IMR-90 (cell line): ENCODE measurements at places on chromosomes 5 and 9. TPM values are rescaled to one million over a fixed set of nuclear protein-coding genes. Genes with fewer than 3 reads are reported as not detected.

IL17B gene
- 0.28 TPM in 1 of 2 replicates, not detected in the other for total RNA-seq

MYMK gene
- not detected in 2 replicates for total RNA-seq

SLC34A3 gene
- not detected in 2 replicates for total RNA-seq

GRIA1 gene
- 1.3 and 1.4 TPM in 2 replicates for total RNA-seq

LHX2 gene
- total RNA-seq = not detected in 2 replicates

SLC6A7 gene
- under 0.01 TPM in 1 of 2 replicates, not detected in the other for total RNA-seq

ADGRD2 gene
- not detected in 2 replicates for total RNA-seq

NEUROG1 gene
- not detected in 2 replicates for total RNA-seq
